ENCODE measurements at places on chromosomes 12 and 14.

DNA sequence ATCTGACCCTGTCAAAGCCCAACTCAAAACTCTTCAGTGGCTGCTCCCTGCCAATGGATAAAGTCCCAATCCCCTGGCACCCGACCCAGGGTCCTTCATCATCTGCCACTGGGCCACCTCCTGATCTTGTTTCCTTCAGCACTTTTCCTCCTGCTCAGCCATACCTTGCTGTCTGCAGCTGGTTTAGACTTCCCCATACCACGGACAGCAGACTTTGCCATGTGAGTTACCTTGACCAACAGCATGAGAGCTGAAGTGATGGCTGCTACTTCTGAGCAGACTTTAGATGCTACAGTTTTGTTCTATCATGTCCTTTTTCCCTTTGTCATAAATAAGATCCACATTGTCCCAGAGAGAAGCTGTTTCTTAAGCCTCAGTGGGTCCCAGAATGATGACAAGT lies 33.3 kb upstream of the STON2 start:
- DNase-seq: no peak

GRCh38 chr14:94998685-94999084 lies 158.6 kb downstream of the DICER1 start:
- DNase-seq: no peak

- DNase-seq: no peak
These were observed 10.3 kb downstream of the VEZT start for GRCh38 chr12:95227818-95228356.

DNA sequence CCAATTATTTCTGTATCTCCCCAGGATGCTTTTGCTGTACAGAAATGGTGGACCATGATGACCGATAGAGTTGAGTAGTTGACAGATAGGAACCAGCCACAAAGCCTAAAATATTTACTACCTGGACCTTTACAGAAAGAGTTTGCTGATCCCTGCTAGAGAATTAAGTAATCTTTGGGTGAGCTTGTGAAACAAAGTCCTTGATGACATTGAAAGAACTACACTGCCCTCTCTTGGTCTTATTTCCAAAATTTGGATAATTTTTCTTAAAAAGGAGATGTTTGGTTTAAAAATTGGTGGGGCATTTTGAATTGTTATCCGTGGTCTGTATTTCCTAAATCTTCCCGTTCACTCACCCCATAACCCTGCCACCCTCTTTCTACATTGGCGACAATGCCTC lies 13.7 kb upstream of the TCTN1 start:
- DNase-seq: no peak

DNA sequence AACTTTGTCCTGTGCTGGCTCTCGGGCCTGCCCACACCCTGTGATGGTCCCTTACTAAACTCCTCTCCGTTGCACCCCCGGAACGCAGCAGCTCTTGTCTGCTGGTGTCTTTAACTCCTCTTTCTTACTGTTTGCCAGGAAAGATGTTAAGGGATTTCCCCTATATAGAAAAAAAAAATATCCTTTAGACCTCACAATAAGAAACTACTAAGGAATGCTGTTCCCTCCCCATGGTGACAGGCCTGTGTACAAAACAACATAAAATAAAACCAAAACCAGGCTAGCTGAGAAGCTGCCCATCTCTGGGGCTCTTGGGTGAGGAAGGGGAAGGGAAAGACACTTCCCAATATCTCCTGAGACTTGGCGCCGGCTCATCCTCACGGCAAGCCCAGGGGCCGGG lies 95.4 kb downstream of the CHGA start:
- DNase-seq: no peak

- DNase-seq: no peak
These were observed 22.4 kb upstream of the LRRK2 start for GRCh38 chr12:40202095-40203059.

GRCh38 chr14:92917956-92918355 lies 5.0 kb upstream of the CHGA start:
- no peak for DNase-seq

- DNase-seq: no peak
These were observed 278.1 kb upstream of the SOX5 start for GRCh38 chr12:24227551-24227950.
